ENCODE measurements at places on chromosomes 16 and 17.

- no peak for DNase-seq
Observed at GRCh38 chr17:46832331-46832821, 13.9 kb upstream of the WNT3 start.

GRCh38 chr16:71915350-71915749, 20.0 kb downstream of the IST1 start:
- no peak for DNase-seq

DNA sequence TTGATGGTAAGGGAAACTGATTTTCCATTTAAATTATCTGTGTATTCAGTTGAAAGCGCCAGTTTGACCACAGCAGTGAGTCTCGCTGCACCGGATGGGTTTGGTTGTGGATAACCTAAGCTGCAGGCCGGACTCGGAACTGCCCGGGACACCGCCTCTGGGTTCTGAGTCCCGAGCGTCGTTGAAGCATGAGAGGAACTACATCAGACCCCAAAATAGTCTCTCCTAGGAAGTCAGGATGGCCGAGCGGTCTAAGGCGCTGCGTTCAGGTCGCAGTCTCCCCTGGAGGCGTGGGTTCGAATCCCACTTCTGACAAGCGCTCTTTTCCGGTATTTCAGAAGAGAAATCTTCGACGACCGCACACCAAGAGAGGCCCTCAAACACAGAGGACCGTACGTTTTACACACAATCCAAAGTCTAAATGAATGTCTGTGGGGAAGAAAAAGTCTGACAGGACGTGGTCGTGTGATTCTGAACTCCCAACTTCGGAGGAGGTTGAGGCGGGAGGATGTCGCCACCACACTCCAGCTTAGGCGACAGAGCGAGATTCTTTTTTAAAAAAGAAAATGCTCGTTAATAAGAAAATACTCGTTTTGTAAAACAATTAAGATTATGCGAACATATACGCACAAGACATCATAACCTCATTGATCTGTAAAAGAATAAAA, 15.4 kb upstream of the PLLP start:
- DNase-seq = peak; percentile 76

DNA sequence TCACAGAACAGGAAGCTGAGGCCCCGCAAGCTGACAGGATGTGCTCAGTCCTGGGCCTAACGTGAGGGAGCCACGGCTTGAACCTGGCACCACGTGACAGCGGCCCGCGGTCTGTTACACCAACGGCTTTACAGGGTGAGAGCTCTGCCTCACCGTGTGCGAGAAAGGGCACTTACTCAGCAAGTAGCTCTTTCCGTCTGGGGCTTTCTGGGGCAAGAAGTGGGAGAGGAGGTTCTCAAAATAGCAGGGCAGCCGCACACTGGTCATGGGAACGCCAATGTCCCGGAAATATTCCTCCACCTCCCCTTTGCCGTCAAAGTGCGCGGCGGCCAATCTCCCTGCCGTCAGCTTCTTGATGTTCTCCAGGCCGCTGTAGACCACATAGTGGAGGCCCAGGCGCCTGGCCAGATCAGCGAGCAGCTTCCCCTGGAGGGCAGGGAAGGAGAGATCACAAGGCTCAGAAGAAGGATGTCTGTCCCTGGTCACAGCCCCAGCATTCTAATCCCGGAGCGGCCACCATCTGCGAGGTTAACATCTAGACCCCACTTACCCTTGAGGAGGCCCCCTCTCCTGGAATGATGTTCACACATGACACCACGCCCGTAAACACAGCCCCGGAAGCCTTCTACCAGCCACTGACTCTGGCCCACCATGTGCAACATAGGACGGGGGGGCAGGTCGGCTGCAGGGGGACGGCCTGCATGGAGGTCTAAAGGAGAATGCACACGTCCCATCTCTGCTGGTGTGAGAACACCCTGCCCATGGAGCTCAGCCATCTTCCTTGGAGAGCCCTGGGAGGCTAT, 8.2 kb downstream of the NMRAL1 start:
- no peak for DNase-seq

DNA sequence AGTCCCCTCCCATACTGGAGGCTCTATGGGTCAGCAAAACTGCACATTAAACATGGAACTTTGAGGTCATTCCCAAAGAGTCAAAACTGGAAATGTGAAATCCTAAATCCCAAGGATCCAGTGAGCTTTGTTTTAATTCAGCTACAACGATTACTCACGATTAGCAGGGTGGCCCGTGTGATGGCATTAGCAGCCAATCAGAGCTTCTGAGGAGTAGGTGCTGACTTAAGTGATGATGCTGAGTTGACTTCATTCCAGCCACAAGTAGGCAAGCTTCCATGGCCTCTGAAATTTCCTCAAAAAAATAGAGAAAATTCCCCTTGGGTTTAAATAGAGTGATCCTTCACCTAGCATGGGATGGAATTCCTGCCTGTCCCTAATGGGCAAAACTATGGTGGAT, 28.1 kb upstream of the BEAN1 start:
- DNase-seq = no peak

DNA sequence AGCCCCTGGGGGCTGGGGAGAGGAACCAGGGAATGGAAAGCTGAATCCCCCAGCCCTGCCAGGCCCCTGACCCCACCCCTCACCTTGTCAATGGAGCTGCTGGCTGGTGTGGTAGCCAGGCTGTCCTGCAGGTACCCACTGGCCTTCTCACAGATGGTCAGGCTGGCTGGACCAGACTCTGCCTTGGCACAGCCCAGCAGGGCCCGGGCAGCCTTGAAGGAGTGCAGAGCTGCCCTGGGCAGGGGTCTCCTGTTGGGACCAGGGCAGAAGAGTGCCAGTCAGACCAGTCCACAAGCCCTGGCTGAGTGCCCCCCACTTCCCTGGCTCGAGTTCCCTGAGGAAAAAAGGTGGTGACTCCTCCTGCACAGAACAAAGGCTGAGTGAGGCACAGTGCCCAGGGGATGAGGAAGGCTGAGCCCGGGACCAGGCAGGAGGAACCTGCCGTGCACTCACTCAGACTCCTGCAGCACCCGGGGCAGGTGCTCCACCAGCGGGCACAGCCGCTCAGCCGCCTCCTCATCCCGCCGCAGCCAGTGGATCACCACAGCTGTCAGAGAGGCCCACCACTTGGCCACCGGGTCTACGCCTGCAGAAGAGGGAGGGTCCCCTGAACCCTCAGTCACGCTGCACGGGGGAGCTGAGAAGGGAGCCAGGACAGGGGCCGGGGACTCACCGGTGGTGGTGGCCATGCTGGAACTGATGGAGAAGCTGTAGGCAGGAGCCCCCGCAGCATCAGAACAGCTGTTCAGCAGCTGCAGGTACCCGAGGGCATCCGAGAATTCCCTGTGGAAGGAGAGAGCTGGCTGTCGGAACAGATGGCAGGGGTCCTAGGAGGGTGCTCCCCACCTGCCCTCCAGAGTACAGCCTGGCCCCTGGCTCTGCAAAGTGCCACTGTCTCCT, 22.4 kb downstream of the SREBF1 start:
- no peak for DNase-seq

DNA sequence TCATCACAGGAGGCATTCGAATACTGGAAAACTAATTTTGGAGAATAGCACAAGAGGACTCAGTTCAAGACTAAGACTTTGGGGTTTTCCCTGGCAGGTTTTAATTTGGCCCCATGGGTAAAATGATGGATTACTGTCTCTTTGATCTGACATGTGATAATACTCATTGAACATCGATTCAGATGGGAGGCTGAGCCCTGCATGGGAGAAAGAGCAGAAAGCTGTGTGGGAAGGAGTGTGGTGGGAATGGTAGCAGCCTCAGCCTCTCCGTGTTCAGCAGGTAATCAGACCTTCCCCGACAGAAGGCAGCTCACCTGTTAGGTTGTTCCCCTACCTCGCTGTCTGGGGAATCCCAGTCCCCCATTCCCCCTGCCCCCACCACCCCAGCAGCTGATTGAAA, 124.7 kb upstream of the TNRC6C start:
- DNase-seq = no peak

DNA sequence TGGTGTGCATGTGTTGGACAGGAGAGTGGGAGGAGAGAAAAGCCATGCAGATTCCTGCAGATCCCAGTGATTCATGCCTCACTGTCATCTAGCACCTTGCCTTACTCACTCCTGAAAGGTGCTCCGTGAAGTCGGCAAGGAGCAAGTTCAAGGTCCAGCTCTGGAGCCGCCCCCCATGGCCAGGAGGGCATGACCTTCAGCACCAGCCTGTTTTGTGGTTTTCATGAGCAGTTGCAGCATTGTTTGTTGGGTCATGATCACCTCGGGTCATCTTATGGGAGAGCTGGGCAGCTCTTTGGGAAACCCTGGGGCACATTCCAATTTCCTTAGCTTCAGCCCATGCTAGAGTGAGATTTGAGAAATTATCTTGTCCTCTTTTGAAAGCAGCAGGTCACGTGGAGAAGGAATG, 137.5 kb upstream of the IRX3 start:
- no peak for DNase-seq

GRCh38 chr17:73429440-73430164, 117.8 kb upstream of the CDC42EP4 start:
- DNase-seq = peak; percentile 5

DNA sequence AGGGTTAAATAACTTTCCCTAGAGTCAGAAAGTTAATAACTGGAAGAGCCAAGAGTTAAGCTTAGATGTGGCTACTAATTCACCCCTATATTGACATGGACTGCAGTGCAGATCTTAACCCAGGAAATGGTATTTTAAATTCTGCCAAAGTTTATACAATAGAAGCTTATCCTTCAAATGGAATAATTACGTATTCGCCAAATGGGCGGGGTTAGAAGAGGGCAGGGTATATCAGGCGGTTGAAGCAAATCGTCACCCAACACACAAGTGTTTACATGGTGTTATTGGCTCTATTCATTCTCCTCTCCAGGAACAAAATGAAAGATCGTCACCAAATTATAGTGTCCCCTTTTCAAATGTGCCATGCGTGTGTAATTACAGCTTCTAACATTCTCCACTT, 182.7 kb downstream of the PRKCB start:
- no peak for DNase-seq

DNA sequence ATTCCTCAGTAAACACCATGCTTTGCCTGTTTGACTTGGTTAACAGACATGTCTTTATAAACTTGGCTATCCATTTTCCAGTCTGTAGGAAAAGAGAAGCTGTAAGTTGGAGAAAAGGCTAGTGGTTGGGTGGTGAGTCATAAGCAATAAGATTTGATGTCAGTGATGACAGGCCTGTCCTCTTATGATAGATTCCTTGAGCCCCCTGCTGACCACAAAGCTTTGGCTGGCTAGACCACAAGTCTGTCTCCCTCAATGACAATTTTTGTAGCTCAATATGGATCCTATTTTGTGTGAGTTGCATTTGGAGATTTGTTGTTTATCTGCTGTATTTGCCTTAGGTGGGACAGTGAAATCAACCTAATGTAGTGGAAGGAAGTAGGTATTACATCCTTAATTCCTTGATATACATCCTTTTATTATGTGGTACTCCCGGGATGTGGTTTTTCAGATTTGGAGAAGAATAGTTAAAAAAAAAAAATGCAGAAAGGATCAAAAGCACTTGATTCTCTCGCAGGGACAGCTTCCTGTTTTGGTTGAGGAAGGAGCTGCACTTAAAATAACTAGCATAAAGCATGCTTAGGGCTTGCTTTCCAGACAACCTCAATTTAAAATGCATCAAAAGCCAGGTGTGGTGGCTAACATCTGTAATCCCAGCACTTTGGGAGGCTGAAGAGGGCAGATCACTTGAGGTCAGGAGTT, 67.4 kb downstream of the SIAH1 start:
- DNase-seq = peak; percentile 23

DNA sequence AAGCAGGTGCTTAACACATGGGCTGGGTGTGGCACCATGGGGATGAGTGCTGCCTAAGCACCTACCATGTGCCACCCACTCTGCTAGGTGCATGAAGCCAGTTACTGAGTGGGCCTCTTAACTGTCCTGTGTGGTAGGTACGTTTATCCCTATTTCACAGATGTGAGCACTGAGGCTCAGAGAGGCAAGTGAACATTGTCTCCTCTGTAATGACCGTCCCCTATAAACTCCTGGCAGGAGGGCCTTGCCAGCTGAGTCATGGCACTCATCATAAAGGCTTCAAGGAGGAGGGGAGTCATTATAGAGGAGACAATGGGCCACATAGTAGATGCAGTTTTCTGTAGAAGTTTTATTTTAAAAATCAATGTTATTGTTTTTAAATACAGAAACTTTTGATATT, 79.1 kb downstream of the RAB11FIP4 start:
- no peak for DNase-seq

DNA sequence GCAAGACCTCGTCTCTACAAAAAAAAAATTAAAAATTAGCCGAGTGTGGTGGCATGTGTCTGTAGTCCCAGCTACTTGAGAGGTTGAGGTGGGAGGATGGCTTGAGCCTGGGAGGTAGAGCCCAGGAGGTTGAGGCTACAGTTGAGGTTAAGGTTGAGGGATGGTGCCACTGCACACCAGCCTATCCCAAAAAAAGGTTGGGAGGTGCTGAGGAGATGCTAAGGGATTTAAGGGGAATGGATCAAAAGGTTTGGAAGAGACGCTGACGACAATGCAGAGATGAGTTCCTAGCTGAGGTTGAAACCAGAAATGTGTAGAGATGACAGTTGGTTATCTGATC, 4.7 kb upstream of the NSMCE1 start:
- no peak for DNase-seq

GRCh38 chr17:4097165-4097960, 45.5 kb downstream of the ZZEF1 start:
- no peak for DNase-seq

- DNase-seq = no peak
Observed at GRCh38 chr16:46747777-46748651, at the start of gene MYLK3. Gene MYLK3 (minus strand): TSS chr16:46748344. CDS start chr16:46748193, 151 bp downstream.

DNA sequence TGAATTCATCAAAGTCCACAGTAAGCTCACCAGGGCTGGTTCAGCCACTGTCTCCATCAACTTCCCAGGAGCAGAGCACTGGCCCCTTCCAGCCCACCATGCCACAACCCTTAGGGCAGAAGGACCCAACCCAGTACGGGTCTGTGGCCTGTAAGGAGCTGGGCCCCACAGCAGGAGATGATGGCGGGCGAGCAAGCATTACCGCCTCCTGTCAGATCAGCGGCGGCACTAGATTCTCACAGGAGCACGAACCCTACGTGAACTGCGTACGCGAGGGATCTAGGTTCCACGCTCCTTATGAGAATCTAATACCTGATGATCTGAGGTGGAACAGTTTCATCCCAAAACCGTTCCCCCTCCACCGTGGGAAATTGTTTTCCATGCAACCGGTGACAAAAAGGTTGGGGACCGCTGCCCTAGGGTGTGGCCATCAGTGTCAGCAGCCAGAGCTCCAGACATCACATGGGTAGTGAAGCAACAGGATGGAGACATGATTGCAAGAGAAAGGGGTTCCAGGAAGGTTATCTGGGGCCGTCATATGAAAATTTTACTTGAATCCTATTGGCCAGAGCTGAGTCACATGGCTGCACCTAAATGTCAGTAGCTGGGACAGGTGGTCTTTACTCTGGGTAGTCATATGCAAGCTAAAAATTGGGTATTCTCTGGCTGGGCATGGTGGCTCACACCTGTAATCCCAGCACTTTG, 12.4 kb upstream of the SLC25A19 start:
- DNase-seq = no peak

- DNase-seq = no peak
Observed at GRCh38 chr17:34614698-34615097, 35.3 kb downstream of the TMEM132E start.

GRCh38 chr16:83615953-83616350, 191.8 kb upstream of the HSBP1 start:
- no peak for DNase-seq
